ENCODE measurements at places on chromosomes 16 and 17.

DNA sequence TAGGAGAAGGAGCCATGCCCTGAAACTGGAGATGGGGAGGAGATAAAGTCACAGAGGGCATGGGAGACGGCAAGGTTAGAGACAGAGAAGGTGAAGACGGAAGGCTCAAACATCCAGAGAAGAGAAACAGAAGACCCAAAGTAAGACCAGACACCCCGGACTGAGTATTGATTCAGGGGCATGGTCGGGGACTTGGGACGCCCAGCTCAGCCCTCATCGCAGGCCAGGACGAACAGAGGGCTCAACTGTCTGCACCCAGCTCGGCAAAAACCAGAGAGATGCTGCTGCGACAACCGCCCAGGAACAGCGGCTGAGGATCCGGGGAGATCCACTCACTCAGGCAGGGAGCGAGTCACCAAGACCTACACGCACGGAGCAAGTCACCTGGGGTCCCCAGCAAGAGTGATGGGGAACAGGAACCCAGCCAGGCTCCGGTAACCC, 999 bp downstream of the XYLT1 start:
- DNase-seq, result no peak

GRCh38 chr17:929586-929985, 50.0 kb downstream of the NXN start:
- DNase-seq, result no peak

- no peak for DNase-seq
Measured at GRCh38 chr17:43014020-43014648, 7.5 kb downstream of the IFI35 start.

GRCh38 chr17:10050597-10051101, 145.6 kb upstream of the RCVRN start:
- no peak for DNase-seq

DNA sequence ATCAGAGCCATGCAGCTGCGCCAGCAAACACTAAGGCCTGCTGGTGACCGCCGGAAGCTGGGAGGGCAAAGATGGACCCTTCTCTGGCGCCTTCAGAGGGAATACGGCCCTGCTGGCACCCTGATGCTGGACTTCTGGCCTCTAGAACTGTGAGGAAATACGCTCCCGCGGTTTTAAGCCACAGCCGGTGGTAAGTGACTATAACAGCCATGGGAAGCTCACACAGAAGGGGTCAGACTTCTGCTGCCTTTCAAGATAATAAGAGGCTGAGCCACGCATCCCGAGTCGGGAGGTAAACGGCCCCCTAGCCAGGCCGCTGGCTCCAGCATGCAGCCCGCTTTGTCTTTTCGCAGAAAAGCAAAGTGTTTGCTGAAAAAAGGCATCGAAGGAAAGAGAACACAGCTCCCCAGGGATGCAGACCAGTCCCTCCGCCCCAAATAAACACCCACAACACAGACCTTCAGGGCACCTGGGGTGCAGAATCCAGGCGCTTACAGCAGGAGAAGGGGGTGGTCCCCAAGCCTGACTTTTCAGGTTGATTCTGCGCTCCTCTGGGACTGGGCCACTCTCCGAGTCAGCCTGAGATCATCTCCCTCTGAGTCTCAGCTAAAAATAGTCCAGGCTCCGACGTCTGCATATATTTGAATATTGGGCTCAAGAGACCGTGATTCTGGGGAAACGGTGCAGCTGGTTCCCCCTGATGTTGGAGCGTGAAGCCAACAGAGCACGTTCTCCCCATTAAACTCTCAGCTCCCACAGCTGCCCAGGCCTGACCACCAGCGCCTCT, 89.7 kb downstream of the MGAT5B start:
- no peak for DNase-seq

GRCh38 chr16:86504315-86505184, 5.8 kb upstream of the FOXF1 start:
- DNase-seq, result no peak

DNA sequence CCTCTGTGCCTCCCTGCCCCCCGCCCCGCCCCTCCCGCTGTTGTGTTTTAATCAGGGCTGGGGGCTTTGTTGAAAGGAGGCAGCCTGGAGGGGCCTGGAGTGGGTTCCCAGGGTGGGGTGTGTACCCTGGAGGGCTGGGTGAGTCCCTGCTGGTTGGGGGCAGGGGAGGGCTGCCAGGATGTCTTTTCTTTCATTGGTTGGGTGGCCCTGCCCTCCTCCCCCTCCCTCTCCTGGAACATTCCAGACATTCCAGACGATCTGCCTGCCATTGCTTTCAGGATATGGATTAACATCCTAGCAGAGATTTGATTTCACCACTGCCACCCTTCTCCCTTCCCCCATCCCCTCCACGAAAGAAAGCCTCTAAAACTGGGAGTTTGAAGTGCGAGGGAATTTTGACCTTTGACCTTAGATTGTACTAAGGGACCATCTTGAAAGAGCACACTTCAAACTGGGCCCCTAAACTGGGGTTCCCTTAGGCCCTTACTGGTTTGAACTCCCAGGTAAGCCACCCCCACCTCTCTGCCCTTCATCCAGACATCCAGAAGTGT, 25.3 kb downstream of the IGF2BP1 start:
- no peak for DNase-seq

GRCh38 chr16:72099377-72099818, 5.8 kb downstream of the DHX38 start:
- DNase-seq, result no peak

DNA sequence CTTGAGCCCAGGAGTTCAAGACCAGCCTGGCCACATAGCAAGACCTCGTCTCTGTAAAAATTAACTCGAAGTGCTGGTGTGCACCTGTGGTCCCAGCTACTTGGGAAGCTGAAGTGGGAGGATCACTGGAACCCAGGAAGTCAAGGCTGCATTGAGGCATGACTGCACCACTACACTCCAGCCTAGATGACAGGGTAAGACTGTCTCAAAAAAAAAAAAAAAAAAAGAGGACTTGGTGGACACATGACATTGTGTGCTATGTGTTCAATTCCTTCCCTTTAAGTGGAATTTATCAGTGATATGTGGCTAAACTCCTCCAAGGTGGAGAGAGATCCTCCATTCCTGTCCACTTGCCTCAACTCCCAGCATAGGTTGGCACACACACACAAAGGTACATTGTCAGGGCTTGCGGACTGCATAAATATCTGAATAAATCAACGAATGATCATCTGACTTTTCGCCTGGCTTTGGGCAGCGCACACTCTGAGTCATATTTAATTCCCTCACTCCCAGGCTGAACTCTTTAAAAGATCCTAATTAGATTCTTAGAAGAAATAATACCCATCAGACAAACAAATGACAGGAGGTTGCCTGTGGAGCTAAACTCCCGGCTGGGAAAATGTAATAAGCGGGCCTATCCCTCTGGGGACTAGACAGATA, 25.0 kb upstream of the SYT17 start:
- DNase-seq, result no peak

- no peak for DNase-seq
Measured at GRCh38 chr16:3444032-3444388, 530 bp downstream of the NAA60 start.

GRCh38 chr17:6558276-6558675, 1.9 kb upstream of the PITPNM3 start:
- DNase-seq, result no peak

GRCh38 chr17:82435601-82436583, 14.7 kb downstream of the CYBC1 start:
- DNase-seq, result no peak

DNA sequence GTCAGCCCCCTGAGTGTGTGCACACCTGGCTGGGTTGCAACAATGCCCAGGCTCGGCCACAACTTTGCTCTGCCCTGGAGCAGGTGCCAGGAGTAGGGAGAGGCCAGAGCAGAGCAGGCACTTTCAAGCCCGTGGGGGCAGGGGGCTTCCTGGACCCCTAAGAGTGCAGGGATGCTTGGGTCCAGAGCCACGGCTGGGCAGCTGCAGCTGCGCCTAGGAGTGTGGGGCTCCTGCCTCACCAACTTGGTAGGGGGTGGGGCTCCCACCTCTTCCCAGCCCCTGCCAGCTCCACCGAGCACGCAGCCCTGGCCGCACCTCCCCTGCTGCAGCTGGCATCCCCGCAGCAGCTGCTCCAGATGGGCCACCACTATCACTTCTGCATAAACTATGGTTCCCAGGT, 7.8 kb downstream of the OR3A2 start:
- DNase-seq, result no peak

- DNase-seq, result no peak
Measured at GRCh38 chr17:79834565-79835469, 4.4 kb downstream of the CBX4 start.

- no peak for DNase-seq
Measured at GRCh38 chr17:37833237-37833859, 88.5 kb upstream of the HNF1B start.

DNA sequence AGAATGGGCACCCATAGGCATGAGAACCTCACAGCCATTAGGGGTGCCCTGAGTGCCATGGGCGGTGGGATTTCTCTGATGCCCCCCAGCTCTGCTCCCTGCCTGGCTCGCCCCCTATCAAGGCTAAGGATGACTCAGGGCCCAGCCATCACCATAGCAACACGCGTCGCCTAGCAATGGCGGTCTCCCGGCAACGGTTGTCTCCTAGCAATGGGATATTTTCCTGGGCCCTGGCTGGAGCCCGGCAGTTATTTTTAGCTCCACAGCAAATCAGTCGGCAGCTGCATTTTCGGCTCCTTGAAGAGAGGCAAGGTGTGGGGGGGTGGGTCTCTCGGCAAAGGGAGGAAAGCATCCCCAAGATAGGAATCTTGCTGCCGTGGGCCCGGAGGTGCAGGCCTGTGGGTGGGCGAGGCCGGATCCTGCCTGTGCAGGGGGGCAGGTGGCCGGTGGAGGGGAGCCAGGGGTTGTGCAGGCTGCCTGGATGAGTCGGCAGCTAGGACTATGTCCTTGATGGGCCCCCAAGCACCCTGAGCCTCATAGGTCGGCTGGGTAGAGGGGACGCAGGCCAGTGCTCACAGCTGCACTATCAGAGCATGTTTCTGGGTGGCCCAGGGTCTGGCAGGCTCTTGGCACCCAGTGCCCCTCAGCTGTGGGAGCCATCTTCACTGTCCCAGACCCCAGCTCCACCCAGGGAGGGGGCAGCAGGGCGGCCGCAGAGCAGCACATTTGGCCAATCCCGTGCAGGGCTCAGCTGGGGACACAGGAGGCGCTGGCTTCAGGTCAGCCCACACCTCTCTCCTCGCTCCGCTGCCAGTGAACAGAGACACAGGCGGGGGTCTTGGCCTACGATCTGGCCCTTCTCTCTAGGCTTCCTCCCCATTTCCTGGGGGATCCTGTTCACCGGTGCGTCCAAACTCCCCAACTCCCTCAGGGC, 4.2 kb upstream of the FBXL16 start:
- DNase-seq, result no peak

DNA sequence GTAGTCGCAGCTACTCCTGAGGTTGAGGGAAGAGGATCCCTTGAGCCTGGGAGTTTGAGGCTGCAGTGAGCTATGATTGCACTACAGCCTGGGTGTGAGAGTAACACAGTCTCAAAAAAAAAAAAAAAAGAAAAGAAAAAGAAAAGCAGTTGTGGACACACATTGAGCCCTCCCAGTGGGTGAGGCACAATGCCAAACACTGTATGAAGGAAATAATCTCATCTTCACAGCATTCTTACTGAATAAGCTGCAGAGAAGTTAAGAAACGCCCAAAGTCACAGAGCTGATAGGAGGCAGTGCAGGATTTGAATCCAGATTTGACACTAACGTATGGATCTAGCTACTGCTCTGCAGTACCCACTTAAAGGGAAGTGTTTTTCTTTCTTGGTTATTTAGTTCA, 5.9 kb upstream of the LYZL6 start:
- no peak for DNase-seq

DNA sequence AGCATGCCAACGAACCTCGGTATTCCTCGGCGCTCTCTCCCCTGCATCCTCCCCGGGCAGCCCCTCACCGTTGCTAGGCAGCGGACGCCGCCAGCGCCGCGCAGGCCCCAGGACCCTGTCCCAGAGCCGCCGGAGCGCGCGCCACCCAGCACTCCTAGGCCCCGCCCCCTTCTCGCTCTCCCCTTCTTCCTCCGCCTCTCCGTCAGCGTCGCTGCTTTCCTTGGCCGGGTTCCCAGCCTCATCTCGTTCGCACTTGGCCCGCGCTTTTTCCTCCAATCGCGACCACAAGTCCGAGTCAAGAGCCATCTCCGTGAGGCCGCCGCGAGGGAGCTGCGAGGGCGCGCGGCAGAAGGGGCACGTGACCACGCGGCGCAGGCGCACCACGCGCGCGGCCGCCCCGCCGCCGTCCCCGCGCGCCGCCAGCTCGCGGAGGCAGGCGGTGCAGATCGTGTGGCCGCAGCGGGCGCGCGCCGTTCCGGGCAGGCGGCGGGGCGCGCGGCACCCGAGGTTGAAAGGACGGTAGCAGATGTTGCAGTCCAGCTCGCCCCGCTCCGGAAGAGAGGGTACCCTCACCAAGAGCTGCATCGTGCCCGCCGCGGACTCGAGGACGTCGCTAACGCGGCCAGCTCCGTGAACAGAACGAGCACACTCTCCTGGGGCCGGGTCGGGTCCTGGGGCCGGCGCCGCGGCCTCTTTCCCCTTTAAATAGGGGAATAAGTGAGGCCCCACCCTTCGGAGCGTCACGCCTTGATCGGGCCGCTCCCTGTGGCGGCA, at the start of gene RNF227:
Gene RNF227 (minus strand): TSS at position 679 of the 774 bp plus-strand sequence. CDS start 94 bp downstream, at position 585.
- peak; percentile 62 for DNase-seq

- peak; percentile 35 for DNase-seq
Measured at GRCh38 chr17:418421-418751, 65.8 kb upstream of the RPH3AL start.

DNA sequence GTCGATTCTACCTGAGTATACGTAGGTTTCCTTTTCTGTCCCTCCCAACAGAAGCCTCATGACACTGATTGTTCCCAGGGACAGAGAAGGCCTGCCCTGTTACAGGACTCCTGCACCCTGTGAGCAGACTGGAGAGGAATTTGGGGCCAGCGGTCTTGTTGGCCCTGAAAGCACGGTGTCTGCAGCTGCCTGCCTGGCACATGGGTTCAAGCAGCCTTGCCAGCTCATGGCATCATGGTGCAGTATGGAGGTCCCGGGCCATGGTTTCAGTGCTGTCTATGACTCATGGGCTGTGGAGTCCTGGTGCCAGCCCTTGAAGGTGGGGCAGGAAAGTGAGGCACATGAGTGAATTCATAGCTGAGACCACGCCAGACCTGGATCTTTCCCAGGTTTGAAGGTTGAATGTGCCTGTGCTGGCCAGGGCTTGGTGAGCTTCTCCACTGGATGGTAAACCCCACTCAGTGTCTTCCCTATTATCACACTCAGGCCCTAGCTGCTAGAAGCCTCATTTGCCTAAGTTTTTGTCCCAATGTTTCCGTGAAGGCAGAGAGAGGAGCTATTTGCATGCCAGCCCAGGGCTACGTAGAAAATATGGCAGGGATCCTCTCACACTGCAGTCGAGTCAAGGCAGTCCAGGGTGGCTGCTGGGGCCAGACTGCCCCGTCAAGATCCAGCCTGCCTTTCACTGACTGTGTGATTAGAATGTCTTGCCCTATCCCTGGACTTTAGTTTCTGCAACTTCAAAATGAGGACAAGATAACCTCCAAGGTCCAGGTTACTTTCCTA, 277.2 kb upstream of the CCL2 start:
- no peak for DNase-seq

Measured in stimulated activated CD8-positive, alpha-beta memory T cell treated with anti-CD3 and anti-CD28 coated beads, Interleukin-7, amount 100 ng/mL, for 4 hours (primary cell).